ENCODE measurements at places on chromosomes 3 and 15.

GRCh38 chr3:132509096-132509495 lies 88.0 kb upstream of the ACKR4 start:
- no peak for DNase-seq

- DNase-seq, result no peak
Measured at GRCh38 chr3:17153209-17153608, 268.5 kb downstream of the PLCL2 start.

- DNase-seq, result no peak
Measured at GRCh38 chr3:25558121-25558520, 106.6 kb downstream of the TOP2B start.

DNA sequence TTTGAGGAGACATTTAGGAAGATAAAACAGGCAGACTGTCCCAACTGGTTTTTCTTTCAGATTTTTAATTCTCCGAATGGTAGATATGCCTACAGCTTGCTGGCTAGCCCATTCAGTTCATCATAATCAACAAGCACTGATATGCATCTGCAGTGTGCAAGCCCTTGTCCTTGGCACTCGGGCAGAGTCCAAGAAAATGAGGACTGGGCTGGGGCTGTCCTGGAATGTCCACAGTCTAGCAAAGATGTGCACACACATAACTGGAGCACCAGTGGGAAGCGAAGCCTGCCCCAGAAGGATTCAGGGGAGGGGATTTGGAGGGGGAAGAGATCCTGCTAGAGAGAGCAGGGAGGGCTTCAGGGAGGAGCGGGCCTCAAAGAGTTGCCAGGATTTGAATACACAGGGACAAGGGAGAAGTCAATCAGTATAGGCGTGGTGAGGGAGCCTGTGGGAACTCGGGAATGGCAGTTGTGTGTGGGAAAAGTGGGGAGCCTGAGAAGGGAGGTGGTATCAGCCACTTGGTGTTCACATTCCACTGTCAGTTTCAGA lies 8.7 kb downstream of the FAH start:
- DNase-seq, result no peak

GRCh38 chr15:65631503-65631902 lies 9.8 kb downstream of the SLC24A1 start:
- DNase-seq, result no peak

DNA sequence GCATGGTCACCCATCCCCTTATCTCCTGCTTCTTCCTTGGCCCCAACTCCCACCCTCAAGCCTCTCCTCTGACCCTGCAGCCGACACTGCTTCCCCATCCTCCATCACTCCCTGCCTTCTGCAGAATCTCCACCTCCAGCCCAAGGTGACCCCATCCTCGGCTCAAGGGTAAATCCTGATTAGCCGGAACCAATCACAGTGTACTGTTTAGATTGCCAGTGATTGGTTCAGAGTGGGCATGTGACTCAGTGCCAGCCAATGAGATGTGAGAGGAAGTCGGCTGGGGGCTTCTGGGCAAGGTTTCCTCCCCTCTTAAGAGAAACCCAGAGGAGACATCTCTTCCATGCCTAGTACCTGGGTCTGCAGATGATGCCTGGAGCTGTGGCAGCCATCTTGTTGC lies 10.3 kb downstream of the CACNA2D2 start:
- DNase-seq, result no peak

DNA sequence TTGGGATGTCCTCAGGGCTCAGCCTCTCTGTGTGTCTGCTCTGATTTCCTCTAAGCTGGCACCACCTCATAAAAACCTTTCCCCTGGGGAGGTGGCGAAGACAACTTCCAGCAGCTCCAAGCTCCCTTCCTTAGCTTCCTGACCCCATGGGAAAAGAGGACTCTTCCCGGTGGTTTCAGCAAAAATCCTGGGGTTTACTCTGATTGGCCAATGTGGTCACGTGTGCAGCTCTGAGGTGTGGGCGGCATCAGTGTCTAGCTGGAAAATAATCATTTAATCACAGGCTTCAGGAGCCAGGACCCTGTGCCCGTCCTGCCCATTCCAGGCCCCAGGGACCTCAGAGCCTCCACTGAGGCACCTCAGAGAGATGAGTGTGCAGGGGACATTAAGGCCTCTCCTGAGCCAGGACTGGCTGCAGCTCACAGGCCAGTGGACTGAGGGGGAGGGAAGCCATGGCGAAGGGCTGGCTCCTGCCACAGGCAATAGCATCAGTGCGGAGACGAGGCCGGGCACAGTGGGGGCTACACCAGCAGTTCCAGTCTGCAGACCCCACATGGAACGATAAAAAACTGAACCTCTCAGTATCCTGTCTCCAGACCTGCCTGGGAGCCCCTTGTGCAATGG lies 104.1 kb downstream of the TPRA1 start:
- DNase-seq, result no peak

DNA sequence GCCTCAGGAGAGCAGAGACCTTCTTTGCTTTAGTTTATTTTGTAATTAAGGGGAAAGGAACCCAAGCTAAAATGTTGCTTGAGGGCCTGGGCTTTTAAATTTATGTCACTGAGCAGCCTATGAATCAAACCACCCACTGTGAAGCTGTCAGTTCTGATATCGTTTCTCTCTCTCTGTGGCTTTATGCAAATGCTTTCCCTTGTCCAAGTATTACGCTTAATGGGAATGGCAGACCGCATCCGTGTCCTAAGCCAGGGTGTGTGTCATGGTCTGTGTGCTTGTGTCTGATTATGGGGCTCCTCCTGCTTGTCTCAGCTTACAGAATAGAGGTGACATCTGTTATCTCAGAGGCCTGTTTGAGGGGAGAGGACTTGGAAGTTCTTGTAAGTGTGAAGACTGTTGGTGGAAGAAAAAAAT lies 82.4 kb downstream of the EBLN2 start:
- DNase-seq, result no peak

- DNase-seq, result no peak
Measured at GRCh38 chr3:148723631-148724030, 25.9 kb downstream of the AGTR1 start.

DNA sequence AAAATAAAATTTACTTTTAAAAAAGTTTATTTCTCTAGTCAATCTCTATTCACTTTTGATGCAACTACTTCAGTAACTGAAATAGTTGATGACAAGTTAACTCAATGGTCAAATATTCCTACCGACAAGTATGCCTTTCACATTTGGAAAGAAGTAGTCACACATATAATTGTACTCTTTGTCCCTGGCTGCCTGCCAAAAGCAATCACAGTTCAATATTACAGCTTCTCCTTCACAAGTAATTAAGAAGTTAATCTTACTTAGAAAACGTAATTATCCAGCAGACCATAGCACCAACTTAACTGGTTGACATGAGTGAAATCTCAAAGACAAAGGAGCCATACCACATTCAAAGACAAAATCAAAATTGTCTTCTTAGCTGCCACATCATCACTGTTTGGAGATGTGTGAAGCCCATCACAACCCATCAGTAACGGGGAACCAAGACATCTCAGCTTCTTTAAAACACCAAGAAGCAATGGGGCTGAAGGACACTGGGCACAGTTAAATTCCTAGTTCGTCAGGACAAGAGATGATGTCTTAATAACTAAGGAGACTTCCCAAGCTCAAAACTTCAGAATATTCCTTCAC lies 86.1 kb downstream of the PLCH1 start:
- no peak for DNase-seq

GRCh38 chr15:23687143-23687470 lies at the start of gene NDN:
Gene NDN (minus strand): TSS chr15:23687305. CDS start chr15:23687217, 88 bp downstream.
- no peak for DNase-seq

DNA sequence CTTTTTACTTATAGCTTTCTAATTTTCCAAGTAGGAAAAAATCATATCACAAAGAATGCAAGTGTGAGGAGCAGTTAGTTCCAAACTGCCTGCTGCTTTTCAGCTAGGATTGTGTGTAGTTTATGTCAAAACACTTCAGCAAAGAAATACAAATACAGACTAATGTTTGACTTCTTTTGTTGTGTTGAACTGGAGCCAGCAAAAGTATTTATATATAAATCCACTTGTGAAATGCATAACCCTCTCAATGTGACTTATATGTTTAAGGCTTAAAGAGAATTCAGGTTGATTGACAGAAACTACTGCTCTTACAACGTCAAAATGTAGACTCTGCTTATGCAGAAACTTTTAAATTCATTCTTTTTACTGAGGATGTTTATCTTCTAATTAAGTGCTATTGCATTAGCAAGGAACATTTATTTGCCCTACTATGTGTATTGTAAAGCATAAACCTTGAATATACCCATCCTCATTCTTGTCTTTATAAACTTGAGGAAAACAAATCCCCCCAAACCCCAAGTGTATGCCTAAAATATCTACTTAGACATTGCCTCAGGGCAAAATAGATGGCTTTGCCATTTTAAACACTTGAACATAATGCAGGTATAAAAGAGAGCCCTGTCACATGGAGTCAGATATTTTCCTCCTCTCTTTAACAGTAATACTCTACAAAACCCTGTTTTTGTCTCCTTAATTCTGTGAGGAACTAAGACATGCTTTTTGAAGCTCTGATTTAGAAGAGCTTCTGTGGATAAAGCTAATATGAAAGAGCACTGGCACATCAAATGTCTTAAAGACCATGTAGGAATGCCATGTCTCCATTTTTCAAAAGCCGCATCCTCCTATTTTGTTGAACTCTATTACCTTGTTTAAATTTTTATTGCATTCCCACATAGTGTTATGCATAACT lies 302.8 kb upstream of the TBC1D5 start:
- DNase-seq, result no peak

DNA sequence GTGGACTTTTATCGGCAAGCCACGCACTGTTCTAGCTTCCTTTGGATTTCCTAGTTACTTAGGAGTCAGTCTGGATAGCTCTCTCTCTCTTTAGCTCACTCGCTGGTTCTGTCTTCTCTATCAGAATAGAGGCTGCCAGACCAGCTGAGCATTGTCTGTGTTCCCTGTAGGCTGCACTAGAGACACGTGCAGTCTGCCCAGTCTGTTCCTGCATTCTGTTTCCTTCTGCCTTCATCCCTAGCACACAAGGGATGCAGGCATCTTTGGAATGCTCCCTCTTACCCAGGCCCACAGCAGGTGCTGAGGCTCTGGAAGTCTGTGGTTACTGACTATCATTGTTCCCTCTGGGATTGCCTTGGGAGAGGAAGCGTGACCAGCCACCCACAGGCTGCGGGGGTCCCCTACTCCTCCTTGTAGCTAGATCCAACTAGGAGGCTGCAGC lies 322.8 kb downstream of the ZNF621 start:
- no peak for DNase-seq

DNA sequence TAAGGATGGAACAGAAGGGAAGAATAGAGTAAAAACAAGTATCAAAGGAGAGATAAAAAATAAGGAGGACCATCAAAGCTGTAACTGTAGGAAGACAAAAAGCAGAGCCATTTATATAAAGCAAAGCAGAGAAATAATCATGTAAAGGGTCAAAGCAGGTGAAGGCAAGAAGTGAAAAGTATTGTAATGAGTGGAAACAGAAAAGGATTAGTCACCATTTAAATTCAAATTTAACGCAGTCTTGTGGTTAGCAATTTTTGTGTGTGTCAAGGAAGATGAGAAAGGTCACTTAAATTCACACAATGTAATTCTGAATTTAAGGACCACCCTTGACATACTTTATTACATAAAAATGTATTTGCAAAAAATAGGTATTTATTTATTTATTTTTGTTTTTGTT lies 567.8 kb downstream of the ROBO1 start:
- DNase-seq, result no peak

DNA sequence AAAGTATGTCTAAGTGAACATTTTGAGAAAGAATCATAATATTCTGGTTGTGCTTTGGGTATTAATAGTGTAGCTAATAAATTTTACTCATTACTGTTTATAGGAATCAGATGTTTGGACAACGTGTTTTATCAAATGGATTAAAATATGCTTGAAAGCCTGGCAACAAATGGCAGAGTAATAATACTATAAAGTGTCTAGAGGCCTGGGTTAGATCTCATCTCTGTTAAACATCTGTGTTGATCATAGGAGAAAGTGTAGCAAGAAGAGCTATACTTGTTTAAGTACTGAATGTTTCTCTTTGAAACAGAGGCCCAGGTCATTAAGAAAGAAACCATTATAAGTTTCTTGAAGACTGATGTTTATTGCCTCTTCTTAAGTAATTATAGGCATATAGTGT lies 30.5 kb downstream of the VPS8 start:
- DNase-seq, result no peak

DNA sequence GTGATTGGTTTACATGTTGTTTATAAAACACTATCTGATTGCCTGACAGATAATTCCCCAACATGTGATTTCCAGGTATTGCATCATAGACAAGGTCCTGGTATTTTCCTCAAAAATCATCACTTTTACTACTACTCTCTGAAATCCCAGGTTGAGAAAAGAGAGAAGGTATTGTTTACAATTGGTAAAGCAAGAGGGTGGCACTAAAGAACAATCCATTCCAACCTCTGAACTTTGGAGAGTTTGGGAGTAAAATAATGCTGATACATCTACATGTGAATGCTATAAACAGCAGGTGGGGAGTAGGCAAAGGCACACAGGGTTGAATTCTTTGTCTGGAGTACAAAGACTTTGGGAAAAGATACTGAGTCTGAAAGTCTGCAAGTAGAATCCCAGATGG lies 134.2 kb downstream of the WDR72 start:
- DNase-seq, result no peak

DNA sequence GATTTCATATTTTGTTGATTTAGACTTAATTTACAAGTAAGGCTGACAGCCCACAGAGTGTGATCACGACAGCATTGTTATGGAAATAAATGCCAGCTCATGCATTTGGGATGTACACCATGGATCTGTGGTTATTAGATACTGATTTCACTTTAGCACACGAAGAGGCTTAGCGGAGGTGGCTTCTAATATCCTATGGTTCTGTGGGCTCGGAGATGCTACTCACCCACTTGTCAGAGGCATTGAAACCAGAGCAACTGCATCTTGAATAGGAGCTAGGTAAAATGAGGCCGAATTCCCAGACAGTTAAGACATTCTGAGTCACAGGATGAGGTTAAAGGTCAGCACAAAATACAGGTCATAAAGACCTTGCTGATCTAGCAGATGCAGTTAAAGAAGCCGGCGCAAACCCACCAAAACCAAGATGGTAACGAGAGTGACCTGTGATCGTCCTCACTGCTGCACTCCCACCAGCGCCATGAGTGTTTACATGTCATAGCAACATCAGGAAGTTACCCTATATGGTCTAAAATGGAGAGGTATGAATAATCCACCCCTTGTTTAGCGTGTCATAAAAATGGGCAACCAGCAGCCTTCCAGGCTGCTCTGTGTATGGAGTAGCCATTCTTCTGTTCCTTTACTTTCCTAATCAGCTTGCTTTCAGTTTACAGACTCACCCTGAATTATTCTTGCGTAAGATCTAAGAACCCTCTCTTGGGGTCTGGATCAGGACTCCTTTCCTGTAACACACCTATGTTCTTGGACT lies 117.5 kb downstream of the PGPEP1L start:
- no peak for DNase-seq

GRCh38 chr3:139534992-139535879 lies 4.3 kb downstream of the RBP1 start:
- DNase-seq, result no peak

DNA sequence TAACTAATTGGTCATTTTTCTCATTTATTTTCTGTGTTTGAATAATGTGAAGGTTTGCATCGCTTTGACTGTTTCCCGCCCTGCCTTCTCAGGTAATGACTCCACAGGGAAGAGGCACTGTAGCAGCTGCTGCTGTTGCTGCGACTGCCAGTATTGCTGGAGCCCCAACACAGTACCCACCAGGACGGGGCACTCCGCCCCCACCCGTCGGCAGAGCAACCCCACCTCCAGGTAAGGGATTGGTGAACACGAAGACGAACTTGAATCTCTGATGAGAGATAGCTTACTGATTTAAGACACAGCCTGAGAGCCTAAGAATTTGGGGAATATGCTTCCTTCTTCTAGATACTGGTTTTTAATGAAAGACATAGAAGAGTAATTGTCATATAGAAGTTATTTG lies 22.9 kb downstream of the SNRPN start:
- no peak for DNase-seq
